ENCODE measurements at places on chromosomes 12 and 14.

DNA sequence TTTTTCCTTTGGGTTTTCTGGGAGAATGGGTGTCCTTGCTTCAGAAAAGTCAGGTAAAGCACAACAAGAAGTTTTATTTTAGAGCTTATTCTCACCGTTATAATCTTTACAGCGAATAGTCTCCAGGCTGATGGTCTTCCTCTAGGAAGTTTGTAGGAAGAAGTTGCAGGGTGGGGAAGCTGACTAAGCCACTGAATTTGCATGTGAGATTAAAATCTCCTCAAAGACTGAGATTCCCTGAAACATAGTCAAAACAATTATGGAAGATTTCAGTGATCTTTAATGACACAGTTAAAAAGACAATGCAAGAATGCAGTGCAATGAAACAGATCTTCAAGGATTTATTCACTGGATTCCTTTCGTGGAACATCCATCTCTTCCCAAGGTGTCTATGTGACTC is 1.2 kb downstream of the TAS2R10 start:
- H3K4me3 ChIP-seq = no peak overlapping the region
- H3K27me3 ChIP-seq = no peaks in the 10 kb centered on the region
- H3K36me3 ChIP-seq = no peaks in the 10 kb centered on the region
- H3K27ac ChIP-seq = no peak overlapping the region

GRCh38 chr14:70052990-70053389 is 135.8 kb downstream of the SLC8A3 start:
- H3K27me3 ChIP-seq = no peaks in the 10 kb centered on the region
- DNase-seq = peak; percentile 2
- H3K27ac ChIP-seq = no peak overlapping the region
- H3K4me3 ChIP-seq = no peak overlapping the region

- H3K4me3 ChIP-seq = no peak overlapping the region
- H3K4me1 ChIP-seq = no peaks in the 10 kb centered on the region
- no peak for DNase-seq
- H3K27ac ChIP-seq = no peak overlapping the region
- no peaks in the 10 kb centered on the region for H3K36me3 ChIP-seq
Measured at GRCh38 chr14:95237121-95237957, 80.0 kb upstream of the DICER1 start.

DNA sequence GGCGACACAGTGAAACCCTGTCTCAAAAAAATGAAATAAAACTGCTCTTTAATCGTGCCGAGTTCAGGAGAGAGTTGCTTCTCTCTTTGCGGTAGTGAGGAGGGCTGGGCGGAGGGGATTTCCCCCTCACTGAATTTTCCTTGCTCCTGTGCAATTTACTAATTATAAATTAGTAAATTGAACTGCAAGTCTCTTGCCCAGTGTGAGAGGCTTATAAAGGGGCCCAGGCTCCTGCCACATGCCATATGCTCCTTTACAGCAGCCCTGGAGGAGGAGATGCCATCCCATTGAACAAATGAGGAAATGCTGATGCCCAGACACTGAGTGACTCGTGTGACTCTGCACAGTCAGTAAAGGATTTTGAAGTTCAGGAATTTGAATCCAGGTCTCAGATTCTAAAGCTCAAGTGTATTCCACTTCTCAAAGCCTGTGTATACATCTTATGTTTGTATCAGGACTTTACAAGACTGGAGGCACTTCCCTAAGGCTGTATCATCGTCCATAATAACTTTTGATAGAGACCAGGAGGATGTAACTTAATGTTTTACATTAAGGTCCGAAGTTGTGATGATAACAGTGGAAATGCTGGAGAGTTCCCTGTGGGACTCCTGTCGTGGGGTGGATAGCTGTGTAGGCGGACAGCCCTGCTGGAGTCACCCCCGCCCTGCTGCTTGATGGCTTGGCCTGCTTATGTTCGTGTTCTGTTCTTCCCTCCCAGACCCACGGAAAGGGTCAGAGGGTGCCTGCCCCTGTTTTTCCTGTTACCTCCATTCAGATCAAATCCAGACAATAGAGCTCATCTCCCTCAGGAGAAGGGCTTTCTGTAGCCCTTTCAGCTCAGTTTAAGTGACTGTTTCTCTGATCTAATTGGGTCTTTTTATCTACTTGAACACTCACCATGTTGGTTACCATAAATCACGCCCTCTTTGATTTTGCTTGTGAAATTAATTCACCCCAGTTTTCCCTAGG is 13.9 kb downstream of the PELI2 start:
- DNase-seq = no peak

GRCh38 chr12:90407841-90408240 is 547.1 kb downstream of the CCER1 start:
- H3K36me3 ChIP-seq = no peaks in the 10 kb centered on the region
- no peak overlapping the region for H3K27ac ChIP-seq
- DNase-seq = no peak
- H3K27me3 ChIP-seq = no peaks in the 10 kb centered on the region
- no peaks in the 10 kb centered on the region for H3K4me1 ChIP-seq

DNA sequence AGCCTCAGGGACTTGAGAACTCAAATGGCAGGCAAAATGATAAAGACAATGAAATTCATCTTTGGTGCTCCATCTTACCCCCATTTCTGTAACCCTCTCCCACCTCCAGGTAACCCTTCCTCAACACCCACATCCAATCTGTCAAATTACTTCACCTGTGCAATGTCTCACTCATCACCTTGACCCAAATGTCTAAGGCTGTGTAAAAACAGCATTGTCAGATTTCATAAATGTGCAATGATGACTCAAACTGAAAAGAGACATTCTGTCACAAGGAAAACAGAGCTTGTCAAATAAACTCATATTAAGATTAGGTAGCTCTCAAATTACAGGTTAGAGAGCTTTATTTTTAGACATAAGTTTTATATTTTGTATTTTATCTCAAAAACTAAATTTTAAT is 19.9 kb upstream of the COCH start:
- H3K36me3 ChIP-seq = no peaks in the 10 kb centered on the region
- H3K4me3 ChIP-seq = no peak overlapping the region

DNA sequence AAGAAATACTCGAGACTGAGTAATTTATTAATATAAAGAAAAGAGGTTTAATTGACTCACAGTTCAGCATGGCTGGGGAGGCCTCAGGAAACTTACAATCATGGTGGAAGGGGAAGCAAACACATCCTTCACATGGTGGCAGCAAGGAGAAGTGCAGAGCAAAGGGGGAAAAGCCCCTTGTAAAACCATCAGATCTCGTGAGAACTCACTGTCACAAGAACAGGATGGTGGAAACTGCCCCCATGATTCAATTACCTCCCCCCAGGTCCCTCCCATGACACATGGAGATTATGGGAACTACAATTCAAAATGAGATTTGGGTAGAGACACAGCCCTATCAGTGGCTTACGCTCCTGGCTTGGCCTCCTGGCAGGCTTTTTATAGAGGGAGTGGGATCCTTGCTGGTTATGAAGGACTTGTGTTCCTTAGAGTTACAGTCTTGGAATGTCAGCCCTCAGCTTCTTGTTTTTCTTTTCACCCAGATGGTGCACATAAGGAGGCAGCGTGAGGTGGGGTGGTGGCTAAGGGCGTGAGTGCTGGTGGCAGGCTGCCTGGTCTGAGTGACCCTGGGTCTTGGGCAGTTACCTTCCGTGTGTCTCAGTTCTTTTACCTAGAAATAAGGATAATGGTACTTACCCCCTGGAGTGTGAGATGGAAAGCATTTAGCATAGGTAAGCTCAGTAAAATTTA is 25.7 kb downstream of the TRAF3 start:
- DNase-seq = no peak
- H3K27ac ChIP-seq = no peak overlapping the region

- DNase-seq = no peak
- H3K4me3 ChIP-seq = no peak overlapping the region
- H3K27me3 ChIP-seq = no peaks in the 10 kb centered on the region
- no peak overlapping the region for H3K27ac ChIP-seq
- no peaks in the 10 kb centered on the region for H3K4me1 ChIP-seq
Measured at GRCh38 chr12:15052691-15053090, 79.8 kb downstream of the PDE6H start.

GRCh38 chr12:121181181-121181580 is 28.7 kb upstream of the P2RX4 start:
- H3K36me3 ChIP-seq = no peaks in the 10 kb centered on the region
- H3K4me3 ChIP-seq = no peak overlapping the region
- DNase-seq = no peak
- no peaks in the 10 kb centered on the region for H3K27me3 ChIP-seq

DNA sequence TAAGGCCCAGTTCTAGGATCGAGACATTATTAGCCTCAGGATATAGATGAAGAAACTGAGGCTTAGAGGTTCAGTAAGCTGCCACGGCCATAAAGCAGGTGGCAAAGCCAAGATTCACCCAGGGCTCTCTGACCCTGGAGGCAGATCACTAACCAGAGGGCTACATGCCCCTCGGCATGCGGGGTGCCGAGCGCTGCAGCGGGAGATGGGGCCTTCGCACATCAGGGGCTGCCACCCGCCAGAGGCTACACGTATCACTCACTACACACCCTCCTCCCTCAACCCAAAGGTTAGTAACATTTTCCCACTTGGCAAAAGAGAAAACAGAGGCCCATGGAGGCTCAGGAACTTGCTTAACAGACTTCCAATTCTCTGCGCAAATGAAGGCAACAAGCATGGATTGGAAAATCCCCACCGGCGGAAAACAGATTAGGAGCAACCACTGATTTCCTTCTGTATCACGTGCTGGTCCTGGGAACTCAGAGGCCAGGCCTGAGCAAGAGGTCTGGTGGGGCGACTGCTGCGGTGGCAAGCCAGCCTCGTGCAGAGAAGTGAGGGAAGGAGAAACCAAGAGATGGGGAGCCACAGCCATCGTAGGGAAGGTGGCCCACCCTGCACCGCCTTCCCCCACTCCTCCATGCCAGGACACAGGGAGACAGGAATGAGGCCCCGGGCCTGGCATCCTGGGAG is 6.0 kb downstream of the CCDC85C start:
- H3K4me1 ChIP-seq = no peaks in the 10 kb centered on the region
- H3K27ac ChIP-seq = no peak overlapping the region
- no peaks in the 10 kb centered on the region for H3K36me3 ChIP-seq
- no peak overlapping the region for H3K4me3 ChIP-seq
- no peak for DNase-seq
- peaks cover 2% of the 10 kb centered on the region for H3K27me3 ChIP-seq

DNA sequence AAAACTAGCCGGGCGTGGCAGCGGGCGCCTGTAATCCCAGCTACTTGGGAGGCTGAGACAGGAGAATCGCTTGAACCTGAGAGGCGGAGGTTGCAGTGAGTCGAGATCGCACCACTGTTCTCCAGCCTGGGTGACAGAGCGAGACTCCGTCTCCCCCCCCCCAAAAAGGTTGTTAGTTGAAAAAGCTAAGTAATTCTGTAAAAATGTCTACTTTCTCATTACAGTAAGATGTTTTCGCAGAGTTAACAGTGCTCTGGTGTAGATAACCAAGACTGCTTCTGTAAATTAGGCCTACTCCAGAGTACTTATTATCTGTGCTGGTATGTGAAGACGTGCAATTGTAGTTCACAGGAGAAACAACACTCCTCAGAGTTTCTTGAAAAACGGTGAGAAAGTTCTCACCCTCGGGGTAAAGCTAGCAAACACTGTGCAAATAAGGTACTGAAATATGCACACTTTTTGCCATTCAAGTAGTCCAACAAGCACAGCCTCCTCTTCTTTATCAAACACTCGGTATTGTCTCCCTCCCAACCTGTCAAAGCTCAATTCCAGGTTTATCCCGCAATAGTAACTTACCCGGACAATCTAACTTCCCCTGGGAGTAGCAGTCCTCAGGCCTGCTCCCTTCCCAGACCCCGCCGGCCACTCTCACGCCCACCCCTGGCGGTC is 974 bp downstream of the BTBD7 start:
- no peak overlapping the region for H3K27ac ChIP-seq
- peaks cover 19% of the 10 kb centered on the region for H3K4me1 ChIP-seq

GRCh38 chr12:47779301-47779942 is 6.4 kb downstream of the SLC48A1 start:
- DNase-seq = peak; percentile 91
- H3K27ac ChIP-seq = no peak overlapping the region
- no peaks in the 10 kb centered on the region for H3K27me3 ChIP-seq
- peaks cover 17% of the 10 kb centered on the region for H3K4me1 ChIP-seq

GRCh38 chr12:103830025-103830725 is 10.9 kb downstream of the NT5DC3 start:
- H3K4me3 ChIP-seq = no peak overlapping the region
- H3K27ac ChIP-seq = no peak overlapping the region
- DNase-seq = no peak
- no peaks in the 10 kb centered on the region for H3K4me1 ChIP-seq

DNA sequence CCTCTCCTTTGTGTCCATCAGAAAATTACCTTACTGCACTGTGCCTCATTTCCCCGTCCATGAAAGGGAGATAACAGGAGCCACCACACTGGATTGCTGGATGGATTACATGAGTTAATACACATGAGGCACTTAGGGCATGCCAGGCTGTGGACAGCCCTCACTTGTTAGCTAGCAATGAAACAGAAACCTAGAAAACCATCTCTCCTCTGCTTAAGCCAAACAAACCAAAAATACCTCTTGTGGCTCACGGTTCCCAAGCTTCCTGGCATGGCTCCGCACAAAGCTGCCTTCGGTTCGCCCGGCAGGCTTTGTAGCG is 660 bp upstream of the HCFC2 start:
- no peak for DNase-seq
- no peak overlapping the region for H3K27ac ChIP-seq
- peaks cover 8% of the 10 kb centered on the region for H3K36me3 ChIP-seq
- no peaks in the 10 kb centered on the region for H3K27me3 ChIP-seq
- H3K4me1 ChIP-seq = peaks cover 13% of the 10 kb centered on the region
- H3K4me3 ChIP-seq = peak overlapping the region; percentile 92

DNA sequence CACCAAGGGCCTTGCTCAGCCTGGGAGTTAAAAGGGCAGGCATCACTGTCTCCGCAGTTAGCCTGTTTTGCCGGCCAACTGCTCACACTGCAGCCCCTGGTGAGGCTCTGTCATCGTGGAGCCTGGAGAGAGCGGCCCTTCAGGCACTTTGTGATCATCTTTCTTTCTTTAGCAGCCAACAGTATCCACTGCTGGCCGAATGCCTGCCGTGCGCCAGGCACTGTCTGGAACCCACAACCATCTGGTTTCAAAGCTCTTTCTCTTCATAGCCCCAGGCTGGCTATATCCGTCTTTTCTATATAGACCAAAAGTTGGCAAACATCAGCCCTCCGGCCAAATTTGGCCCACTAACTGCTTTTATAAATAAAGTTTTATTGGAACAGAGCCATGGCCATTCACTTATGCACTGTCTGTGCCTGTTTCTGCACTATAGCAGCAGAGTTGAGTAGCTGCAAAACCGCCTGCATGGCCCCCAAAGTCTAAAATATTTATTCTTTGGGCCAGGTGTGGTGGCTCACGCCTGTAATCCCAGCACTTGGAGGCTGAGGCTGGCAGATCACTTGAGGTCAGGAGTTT is 29.5 kb downstream of the SLC8B1 start:
- no peak overlapping the region for H3K27ac ChIP-seq
- H3K36me3 ChIP-seq = peaks cover 59% of the 10 kb centered on the region
- no peaks in the 10 kb centered on the region for H3K27me3 ChIP-seq
- H3K4me1 ChIP-seq = peaks cover 3% of the 10 kb centered on the region
- H3K4me3 ChIP-seq = no peak overlapping the region

GRCh38 chr12:101338087-101338486 is 58.2 kb downstream of the UTP20 start:
- no peak for DNase-seq
- peaks cover 48% of the 10 kb centered on the region for H3K36me3 ChIP-seq
- H3K4me1 ChIP-seq = no peaks in the 10 kb centered on the region
- H3K4me3 ChIP-seq = no peak overlapping the region
- H3K27me3 ChIP-seq = no peaks in the 10 kb centered on the region

GRCh38 chr12:5160827-5161226 is 117.1 kb downstream of the KCNA5 start:
- no peaks in the 10 kb centered on the region for H3K36me3 ChIP-seq
- no peak overlapping the region for H3K27ac ChIP-seq
- H3K27me3 ChIP-seq = no peaks in the 10 kb centered on the region
- no peak for DNase-seq

GRCh38 chr12:124326871-124327270 is 32.0 kb downstream of the RFLNA start:
- no peaks in the 10 kb centered on the region for H3K27me3 ChIP-seq
- no peak overlapping the region for H3K4me3 ChIP-seq
